ENCODE measurements at places on chromosomes 7 and 10.

DNA sequence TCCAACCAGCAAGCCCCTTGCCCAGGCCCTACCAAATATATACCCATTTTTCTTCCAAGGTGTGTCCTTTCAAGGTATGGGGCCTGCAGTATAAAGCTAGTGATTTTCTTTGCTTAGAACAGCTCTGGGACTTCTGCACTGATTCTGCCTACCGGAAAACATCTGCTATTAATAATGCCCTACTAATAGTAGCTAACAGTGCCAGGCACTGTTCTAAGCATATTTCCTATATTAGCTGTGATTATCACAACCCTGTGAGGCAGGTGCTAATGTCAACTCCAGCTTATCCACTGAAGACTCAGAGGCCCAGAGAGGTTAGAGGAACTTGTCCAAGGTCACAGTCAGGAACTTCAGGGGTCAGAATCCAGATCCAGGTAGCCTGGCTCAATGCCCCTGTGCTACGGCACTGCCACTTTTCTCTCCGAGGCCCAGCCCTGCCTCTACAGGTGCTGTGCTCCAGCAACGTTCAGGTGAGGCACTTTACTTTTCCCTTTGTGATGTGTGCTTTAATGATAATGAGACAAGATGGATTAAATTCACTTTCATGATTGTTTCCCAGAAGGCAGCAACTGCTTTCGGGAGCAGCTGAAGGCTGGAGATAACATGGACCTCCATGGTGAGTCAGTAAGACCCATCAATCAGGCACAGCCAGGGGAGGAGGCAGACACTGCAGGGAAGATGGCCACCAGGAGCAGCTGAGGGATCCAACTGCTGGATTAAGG, 26.7 kb downstream of the TAS2R41 start:
- no peak for DNase-seq

DNA sequence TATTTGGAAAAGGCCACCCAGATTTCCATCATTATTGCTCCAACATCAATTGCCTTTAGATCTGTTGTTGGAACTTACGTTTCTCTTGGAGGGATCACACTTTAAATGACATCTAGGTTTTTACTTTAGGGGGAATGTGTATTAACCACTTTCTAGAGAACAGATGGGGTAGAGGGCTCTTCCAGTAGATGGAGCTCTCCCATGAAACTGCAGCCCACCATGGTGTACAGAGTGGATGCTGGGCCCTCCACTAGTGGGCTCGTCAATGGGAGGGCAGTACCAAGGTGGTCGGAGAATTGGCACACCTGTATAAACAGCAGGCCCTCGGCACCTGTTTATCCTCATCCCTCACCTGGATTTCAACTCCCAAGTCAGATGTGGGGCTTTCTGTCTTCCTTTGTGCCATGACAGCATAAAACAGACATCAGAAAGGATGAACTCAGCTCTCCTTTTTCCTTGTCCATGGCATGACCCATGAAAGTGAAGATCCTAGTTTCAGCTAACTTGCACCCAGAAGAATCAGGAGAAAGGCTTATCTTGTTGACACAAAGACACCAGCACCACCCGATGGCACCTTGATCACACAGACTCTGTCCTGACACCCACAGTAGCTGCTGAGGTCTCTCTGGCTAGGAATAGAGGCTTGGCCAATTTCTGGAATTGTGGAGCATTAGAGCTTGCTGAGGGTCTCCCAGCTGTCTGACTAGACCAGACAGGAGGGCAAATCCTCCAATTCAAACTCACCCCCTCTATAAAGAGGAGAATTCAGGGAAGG, 150.5 kb downstream of the CYP26A1 start:
- no peak for DNase-seq

DNA sequence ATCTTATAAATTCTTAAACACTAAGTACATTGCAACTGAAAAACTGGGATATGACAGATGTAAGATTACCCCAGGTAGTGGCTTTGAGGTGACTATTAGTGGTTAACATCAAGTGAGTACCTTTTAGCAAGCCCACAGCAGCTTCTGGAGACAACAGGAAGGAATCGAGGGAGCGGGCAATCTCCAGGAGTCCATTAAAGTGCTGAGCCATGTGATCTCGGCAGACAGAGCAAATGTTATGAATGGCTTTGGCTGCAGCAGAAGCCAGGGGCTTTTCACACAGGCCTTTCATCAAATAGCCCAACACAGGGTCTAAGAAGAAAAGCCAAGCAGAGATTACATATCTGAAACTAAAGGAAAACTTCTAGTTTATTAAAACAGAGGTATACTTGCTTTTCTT, 48.9 kb downstream of the IRF5 start:
- DNase-seq = no peak

GRCh38 chr7:112416127-112416526, 34.1 kb upstream of the IFRD1 start:
- no peak for DNase-seq

DNA sequence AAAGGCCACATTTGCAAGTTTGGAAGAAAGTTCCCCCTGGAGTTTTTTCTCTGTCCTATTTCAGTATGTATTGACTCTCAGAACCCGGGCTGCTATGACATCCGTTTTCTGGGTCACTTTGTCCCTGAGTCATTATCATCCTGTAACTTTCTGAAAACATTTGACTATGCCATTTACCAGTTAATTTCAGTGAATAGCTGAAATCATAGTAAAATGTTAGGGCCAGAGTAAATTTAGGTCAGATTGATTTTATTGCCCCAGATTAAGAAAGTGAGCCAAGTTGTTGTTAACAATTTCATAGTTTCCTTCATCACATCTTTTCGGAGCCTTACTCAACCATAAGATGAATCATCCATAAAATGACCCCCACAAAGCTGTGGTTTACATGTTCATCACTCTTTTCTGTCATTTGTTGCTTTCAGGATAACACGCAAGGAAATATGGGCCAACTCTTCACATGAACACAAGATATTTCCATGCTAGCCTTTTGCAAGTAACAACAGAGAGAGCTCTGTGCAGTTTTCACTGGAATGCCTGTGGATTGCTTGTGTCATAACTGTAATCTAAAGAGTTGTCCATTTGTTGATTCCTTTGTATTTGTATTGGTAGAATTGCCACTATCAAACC, 3.9 kb upstream of the MACC1 start:
- DNase-seq = no peak

DNA sequence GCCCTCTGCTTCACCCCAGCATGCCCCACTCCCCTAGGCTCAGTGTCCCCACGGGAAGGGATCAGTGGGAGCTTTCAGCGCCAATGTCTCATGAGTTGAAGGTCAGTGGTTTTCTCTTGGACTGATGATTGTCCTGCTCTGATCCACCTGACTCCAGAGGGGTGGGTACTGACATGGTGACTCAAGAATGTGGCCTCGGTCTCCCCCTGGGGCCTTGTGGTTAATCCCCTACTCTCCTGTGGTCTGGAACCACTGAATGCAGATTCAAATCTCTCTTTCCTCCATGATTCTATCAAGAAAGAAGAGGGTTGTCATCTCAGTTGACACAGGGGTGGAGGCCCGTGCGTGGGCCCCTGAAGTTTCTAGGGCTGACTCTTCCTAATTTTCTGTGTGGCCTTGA, 176.9 kb downstream of the RPS24 start:
- DNase-seq = no peak

GRCh38 chr7:74063646-74064045, 20.0 kb upstream of the LIMK1 start:
- no peak for DNase-seq

DNA sequence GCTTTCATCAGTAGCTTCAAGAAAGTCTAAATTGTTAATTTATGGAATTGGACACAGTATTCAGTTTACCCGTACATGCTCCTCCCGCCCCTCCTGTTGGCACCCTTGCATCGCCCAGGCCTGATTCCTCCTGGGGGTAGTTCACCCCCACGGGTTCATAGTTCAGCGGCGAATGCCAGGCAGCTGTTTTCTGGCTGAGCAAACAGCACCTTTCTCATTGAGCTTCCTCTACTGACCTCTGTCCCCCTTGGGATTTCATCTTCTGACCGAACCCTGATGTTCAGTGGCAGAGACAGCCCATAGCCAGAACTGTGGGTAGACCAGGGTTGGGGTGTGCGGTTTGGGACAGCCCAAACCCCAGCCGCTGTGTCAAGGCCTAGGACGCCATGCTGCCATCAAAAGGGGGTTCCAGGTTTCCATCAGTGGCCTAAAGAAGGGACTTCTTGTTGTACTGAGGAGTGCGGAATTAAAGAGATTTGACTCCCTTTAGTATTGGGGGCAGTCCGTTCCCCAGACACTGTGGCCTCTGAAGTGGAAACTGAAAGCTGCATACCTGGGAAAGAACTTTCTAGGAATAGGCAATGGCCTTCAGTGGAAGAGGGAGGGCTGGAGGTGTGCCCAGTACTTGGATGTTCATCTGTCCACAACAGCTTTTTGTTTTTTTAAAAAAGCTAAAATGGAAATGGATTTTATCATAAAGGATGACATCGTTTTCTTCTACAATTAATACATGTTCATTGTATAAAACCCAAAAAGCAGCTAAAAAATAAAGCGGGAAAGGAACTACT, 19.0 kb downstream of the MDH2 start:
- no peak for DNase-seq

DNA sequence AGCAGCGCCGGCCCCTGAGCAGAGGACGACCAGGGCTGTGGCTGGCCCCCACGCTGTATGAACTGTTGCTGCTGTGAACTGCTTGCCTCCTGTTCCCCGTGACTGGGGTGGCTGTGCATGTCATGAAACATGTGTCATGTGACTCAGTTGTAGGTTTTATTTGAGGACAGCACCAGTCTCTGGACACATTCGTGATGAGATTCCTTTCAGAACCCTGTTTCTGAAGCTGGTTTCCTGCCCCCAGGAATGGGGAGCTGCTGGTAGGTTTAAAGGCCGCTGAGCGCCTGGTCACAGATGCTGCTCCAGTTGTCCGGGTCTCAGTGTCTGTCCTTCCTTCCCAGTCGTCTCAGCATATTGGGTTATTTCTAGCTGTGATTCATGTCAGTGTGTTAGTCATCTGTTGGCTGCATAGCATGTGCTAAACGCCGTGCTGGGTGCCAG, 79.1 kb upstream of the PPIF start:
- no peak for DNase-seq

- DNase-seq = no peak
These were observed 572 bp downstream of the AGK start for GRCh38 chr7:141551782-141552181.

DNA sequence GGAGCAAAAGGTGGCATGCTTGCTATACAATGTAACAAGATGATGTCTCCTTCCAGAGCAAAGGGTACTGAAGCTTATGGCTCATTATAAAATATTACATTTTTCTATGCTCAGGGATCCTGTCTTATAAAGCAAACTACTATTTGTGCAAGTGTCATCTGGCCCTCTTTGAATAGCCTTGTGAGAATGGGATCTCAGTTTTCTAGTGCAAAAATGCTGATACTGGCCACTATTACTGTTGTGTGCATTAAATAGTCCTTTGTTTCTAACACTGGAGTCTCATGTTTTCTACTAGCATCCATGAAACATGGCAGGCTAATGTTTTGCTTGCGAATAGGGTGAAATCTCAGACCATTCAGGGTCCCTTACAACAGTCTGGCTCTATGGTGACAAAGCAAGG, 823.0 kb downstream of the REEP3 start:
- DNase-seq = no peak

GRCh38 chr7:109029866-109030265, 460.2 kb downstream of the DNAJB9 start:
- no peak for DNase-seq

DNA sequence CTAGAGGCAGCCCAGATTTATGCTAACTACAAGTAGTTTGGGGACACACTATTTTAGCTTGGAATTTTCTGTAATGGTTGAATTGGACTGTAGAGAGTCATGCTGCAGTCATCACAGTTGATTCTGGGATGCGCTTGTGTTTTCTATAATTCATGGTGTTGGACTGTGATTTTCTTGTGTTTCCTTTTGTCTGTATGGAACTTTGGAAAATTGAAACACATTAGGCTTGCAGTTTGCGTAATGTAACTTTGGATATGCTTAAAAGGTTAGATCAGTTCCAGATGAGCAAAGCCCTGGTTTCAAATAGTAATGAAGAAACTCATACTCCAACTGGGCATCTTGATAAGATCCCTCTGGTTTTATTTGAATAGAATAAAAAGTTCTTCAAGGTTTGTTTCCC, 502.2 kb downstream of the ARL4A start:
- no peak for DNase-seq

GRCh38 chr7:5694221-5694754, 87.2 kb downstream of the RNF216 start:
- no peak for DNase-seq

DNA sequence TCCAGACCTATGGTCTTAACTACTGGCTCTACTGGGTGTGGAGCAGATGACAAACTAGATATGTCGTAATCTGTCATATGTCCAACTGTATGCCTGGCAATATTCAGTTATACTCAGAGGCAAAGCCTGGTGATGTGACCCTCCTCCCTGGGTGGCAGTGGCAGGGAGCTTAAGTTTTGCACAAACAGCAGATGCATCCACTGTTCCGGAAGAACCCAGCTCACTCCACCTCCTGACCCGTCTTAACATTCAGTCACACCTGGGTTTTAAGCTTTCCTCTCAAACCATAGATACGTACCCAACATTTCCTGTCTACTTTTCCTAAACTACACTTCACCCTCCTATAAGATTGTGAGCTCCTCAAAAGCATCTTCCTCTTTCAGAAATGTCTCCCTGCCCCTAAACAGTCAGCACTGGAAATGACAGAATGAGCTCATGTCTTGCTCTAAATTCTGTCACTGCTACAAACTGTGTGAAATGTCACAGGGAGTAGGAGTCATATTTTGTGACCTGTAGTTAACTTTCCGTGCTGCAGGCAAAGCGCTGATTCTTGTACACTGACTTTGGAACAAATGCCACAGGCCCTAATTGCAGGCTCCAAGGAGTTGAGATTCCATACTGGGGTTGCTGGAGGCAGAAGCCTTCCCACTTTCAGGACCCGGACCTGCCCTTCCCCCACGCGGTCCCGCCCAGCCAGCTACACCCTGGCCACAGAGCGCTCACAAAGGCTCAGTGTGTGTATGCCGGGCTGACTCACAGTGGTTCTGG, 23.9 kb downstream of the SCD start:
- no peak for DNase-seq

DNA sequence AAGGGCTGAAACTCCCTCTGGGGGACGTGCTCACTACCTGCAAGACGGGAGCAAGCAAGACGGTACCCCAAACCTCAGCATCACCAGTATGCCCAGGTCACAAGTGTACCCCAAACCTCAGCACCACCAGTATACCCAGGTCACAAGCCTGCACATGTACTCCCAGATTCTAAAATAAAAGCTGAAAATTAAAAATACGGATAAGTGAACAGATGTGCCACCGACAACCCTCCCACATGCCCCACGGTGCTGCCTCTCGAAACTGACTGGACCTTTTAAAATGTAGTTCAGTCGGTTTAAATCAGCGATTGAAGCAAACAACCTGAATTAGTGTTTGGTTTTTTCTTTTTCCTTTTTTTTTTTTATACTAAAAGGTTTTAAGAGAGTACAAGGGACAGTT, 566.5 kb downstream of the DNAJB6 start:
- no peak for DNase-seq

DNA sequence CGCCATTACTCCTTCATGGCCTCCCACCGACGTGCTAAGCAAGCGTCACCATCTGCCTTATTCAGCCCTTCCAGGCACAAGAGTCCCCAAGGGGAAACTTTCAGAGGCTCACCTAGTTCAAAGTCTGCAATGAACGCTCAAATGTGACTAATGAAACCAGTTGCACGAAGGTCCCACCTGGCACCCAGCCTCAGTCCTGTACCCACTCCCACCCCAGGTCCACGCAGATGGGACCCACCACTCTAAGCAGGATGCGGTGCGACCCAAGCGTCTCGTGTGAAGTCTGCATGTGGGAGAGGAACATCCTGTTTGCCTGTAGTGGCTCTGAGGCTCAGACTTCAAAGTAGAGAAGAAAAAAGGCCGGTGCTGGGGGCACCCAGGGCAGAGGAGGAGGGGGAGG, 40.3 kb downstream of the RGS10 start:
- no peak for DNase-seq

GRCh38 chr10:79150444-79150754, 81.6 kb downstream of the ZMIZ1 start:
- no peak for DNase-seq

All from spinal cord (tissue), 10 donors.